Naive thymus-derived CD4-positive, alpha-beta T cell (primary cell): ENCODE measurements at places on chromosomes 7 and 10. TPM values are rescaled to one million over a fixed set of nuclear protein-coding genes. Genes with fewer than 3 reads are reported as not detected.

Gene FANK1
- polyA plus RNA-seq: not detected

Gene PDE6C
- polyA plus RNA-seq: not detected

Gene FRA10AC1
- 4.4 TPM for polyA plus RNA-seq

Gene NOS3
- 4.6 TPM for polyA plus RNA-seq

Gene TMEM26
- polyA plus RNA-seq: not detected

Gene LEP
- polyA plus RNA-seq: not detected

DNA sequence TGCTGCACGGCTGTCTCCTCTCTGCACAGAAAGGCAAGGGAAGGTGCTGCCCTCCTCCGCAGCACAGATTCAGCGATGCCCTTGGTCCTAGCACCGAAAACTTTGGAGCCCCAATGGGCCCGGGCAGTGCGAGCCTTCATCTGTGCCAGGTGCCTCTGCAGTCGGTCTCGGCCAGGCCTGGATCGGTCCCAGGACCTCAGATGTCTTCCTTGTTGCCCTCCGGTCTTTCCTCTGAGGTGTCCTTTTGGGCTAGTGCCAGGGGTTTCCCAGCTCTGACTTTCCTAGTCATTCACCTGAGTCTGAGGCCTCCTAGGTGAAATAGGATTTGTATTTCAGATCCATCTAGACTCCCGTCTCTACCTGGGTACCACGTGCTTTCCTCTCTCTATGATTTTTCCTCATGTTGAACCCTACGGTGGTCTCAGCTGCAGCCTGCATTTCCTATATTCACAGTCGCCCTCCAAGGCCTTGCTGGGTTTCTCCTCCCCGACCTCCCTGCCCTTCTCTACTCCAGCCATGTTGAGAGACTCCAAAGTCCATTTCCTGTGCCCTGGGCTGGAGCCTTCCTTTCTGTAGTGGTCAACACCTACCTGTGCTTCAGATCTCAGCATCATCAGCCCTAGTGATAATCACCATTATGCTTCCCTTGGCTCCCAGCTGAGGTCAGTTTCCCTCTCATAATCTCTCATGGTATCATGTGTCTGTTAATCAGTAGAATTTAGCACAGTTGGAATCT, 92.0 kb upstream of the PRSS58 start:
- DNase-seq: no peak

GRCh38 chr7:150335108-150335773, 6.2 kb downstream of the RARRES2 start:
- no peak for DNase-seq

DNA sequence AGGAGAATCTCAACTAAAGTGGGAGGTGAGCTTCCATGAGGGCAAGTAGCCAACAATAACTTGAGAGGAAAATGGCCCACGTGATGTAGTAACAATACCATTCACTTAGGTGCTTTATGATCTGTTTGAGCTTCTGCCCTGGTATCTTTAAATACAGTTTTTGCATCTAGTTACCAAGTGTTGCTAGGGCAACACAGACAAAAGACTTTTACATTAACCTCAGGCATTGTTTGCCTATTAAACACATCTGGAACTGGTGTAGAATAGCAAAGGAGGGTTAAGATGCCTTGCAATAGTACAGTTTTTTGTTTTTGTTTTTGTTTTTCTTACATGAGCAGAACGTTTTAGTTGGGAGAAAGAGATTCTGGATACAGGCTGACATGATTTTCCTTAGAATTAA, 97.7 kb upstream of the MTPN start:
- DNase-seq: no peak

DNA sequence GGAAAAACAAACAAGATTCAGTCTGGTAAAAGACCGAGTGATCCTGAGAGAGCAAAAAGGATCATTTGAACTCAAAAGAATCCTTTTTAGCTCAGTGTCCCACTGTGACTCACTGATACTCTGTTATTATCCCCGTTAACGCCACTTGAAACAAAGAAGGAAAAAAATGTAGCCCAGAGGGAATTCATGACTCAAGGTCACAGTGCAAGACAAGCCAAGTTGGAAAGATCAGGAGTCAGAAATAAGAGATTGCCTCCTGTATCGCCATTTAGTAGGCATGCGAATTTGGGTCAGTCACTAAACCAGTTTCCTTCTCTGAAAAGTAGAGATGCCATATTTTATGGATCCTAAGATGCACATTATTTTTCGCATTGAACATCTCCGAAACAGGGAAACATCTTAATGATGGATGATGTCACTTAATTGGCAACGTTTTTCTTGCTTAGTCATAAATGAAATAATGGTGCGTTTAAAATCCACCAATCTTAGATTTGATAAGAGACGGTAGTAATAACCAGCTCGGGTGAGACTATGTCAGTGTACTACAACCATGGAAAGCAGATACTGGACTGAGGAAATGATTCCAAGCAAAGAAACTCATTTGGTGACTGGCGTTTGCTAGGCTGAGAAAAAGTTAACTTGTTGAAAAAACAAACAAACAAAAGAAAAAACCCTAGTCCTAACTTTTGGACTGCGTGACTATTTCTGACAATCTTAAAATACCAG, 502.0 kb upstream of the CELF2 start:
- no peak for DNase-seq

DNA sequence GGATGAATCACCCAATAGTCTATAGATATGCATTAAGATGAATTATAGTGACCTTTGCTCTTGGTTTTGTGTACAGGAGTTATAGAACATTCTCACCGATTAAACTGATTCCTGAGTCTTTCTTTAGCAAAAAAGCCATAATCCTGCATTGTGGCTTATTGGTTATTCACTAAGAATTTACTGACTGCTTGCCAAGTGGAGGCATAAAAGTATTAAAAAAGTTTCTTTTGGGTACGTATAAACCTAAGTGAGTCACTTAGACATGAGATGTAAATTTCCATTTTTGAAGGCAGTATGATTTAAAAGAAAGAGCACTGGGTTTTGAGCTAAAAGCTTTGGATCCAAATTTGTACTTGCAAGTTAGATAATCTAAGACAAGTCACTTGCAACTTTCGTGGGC, 100.7 kb downstream of the CDK6 start:
- DNase-seq: no peak

- DNase-seq: no peak
Observed at GRCh38 chr7:34096198-34096651, 190.9 kb downstream of the BMPER start.

DNA sequence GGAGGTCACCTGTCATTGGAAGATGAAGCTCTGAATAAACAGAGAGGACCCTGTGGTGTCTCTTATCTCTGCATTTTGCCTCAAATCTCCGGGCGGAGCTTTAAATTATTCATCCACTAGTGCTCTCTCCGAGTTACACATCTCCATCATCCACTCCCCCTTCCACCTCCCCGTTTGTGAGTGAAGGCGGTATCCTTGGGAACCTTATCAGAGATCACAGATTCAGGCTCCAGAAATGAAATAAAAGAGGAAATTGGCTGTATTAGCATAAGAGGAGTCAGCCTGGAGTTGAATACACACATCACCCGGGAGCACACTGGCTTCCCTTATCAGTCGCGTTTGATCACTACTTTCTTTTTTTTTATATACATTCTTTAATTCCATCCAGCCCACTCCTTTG, 1184.8 kb downstream of the GATA3 start:
- no peak for DNase-seq

- no peak for DNase-seq
Observed at GRCh38 chr7:101933688-101934121, 116.3 kb downstream of the CUX1 start.

DNA sequence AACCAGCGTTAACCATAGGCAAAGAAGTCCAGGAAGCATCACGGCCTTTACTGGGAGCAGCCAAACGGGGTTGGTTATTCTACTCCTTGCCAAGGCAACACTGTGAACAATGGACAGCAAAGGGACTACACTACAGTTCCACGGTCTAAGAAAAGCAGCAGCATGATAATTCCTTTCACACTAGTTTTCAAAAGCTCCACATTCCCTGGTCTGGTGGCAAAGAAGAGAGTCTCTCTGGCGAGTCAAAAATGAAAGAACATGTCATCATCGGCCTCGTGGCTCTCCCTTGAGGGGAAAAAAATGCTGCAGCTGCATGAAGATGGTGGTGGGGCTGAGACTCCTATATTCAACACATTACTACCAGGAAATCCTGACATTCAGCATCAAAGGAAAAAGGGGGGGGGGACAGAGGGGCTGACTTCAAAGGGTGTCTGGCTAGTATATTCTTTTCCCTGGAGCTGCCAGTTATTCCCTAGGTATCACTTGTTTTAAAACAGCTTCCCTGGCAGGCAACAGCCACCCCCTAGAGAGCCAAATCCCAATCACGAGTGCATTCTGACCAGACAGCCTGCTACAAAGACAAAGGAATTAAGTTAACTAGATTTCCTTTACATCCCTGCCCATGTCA, 49.1 kb downstream of the SLC37A3 start:
- DNase-seq: no peak

DNA sequence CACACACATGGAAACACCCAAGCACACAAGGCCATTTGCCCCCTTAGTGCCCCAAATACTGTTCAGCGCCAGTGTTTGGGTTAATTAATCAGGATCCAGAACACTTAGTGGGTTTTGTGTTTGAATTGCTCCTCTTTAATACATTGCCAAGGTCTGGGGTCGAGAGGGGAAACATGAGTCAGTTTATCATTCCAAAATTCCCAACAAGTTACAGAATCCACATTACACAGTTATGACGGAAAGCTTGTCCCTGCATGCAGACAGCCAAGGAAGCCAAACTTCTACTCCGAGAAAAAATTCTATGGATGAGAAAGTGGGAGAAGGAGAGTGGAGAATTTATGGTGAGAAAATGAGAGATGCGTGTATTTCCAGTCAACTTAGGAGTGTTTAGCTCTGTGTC, 189.0 kb downstream of the NPSR1 start:
- no peak for DNase-seq

DNA sequence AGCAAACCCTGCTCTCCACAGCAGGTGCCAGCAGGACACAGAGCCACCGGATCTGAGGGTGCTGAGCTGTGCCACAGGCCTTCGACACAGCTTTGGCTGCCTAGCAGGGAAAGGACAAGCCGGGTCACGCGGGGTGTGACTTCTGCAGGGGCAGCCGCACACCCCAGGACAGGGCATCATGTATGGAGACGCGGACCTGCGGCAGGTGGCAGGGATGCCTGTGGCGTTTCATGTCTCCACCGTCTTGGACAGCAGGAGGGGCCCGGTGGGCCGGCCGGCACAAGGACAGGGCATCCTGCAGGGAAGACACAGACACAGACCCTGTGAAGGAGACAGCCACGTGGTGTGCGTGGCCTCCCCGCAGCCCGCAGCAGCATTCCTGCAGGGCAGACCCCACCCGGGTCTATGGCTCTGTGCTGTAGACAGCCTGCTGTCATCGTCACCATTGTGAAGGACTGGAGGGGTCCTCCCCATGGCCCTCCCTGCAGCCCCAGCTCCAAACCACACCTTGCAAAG, 109.2 kb downstream of the PDGFA start:
- DNase-seq: no peak

- DNase-seq: no peak
Observed at GRCh38 chr7:142365410-142365842, 107.6 kb upstream of the PRSS58 start.

GRCh38 chr10:71383972-71384687, 12.6 kb upstream of the CDH23 start:
- DNase-seq: peak; percentile 48

DNA sequence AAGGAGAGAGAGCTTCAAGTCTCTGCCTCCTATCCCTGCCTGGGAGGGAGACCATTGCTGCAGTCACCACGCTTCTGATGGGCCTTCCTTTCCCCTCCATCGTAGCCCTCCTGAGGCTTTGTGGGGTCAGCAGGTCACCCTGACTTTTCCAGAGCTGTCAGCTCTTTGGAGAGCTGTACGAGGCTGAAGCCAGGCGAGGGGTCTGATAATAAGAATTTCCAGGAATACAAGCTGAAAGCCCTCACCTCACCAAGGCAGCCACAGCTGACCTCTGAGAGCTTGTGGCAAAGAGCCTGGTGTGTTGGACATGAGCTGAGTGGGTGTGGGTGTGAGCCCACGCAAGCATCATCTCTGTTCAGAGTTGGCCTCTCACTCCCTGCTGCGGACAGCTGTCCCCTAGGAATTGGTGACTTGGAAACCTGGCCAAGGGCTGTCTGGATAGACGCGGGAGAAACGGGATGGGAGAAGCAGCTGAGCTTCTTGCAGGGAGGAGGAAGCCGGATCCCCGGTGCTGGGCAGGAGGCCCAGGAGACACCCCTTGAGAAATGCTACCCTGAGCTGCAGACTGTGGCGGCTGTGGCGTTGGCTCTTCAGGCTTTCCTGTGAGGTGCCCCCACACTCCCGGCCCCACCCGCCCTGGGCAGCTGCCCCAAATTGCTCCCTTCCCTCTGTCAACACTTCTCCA, 122.1 kb upstream of the BTBD16 start:
- no peak for DNase-seq

- no peak for DNase-seq
Observed at GRCh38 chr7:119392-120163, 72.8 kb upstream of the FAM20C start.

GRCh38 chr10:92562424-92562823, 11.5 kb downstream of the IDE start:
- no peak for DNase-seq
